ENCODE measurements at places on chromosomes 16 and 17.

DNA sequence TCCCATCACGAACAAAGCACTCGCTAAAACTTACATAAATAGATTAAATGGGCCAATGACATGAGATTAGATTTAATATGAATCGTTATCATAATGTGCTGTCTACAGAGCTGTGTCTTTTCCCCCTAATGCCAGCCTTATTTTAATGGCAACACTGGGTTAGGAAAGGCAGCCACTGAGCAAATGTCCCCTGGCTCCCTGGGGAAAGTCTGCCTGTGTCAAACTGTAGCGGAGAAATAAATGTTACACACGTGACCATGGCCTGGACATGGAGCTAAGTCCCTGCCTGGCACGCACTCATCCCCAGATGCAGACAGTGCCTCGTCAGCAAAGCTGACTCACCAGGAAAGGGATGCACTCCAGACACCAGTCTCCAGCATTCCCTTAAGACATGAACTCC, 61.3 kb upstream of the SDK2 start:
- DNase-seq = peak; percentile 38

- no peak for DNase-seq
Measured at GRCh38 chr17:57356719-57357391, 100.5 kb downstream of the MSI2 start.

DNA sequence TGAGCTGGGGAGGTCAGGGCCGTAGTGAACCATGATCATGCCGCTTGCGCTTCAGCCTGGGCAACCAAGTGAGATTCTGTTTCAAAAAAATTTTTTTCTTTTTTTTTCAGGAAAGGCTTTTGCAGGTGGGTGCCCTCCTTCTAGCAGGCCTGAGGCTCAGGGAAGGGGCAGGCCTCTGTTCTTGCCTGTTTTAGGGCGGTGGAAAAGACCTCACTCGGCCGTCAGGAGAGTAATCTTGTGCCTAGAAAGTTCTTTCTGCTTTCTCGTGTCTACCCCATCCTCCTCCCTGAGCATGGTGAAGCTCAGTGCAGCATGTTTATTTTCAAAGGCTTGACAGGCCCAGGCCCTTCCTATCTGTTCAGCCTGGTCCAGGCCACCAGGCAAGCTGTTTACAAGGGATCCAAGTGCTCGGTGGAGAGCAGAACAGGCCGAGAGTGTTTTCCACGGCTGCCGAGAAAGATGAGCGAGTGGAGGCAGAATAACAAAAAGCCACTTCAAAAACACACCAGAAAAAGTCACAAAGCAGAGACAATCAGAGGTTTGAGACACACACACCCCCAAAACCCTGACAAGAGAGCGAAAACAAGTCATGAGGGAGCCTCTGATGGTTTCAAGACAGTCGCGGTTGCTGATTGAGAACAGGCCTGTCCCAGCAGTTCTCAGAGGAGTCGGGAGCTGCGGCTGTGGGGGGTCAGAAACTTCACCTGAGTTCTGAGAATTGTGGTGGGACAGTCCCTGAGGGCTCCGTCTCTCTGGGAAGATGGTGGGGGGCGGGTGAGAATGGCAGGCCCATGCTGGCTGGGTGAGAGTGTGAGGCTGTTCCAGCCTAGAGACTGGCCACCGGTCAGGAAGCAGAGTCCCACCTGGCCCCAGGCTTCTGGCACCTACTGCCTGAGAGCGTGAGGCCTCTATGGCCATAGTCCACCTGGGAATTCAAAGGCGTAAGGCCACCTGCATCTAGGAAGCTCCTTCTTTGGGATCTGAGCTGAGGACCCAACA, 37.5 kb upstream of the CCR7 start:
- no peak for DNase-seq

DNA sequence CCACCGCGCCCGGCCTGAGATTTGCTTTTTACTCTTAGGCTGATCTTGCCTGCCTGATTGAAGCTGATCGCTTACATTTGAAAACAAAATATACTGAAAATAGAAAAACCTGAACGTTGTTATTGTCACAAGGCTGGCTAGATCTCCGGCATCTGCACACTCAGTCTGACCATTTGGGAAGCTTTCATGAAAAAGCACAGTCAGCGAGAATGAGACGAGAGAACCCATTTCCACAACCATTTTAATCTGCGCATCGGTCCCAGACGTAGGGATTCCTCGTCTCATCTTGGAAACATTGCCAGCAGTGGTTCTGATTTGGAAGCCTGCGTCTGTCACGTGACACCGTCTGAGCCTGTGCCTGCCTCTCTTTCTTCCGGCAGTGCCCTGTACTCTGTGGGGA, 20.9 kb downstream of the SPG7 start:
- no peak for DNase-seq

DNA sequence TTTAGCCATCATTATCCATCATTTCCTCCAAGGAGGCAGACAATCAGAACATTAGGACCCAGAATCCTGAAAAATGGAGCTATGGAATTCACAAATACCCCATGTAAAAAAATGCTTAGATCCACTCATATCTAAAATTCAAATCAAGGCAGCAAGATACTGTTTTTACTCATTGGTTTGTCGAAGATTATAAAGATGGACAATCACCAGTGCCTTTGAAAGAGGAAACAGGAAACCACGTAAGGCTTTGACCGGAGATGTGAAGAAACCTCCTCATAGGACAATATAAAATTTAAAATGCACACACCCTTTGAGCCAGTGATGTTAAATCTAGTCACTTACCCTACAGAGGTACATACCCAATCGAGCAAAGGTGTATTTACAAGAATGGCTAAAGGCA, 130.0 kb downstream of the XYLT1 start:
- DNase-seq = no peak

GRCh38 chr16:46839986-46840443, 9.0 kb upstream of the C16orf87 start:
- DNase-seq = no peak

DNA sequence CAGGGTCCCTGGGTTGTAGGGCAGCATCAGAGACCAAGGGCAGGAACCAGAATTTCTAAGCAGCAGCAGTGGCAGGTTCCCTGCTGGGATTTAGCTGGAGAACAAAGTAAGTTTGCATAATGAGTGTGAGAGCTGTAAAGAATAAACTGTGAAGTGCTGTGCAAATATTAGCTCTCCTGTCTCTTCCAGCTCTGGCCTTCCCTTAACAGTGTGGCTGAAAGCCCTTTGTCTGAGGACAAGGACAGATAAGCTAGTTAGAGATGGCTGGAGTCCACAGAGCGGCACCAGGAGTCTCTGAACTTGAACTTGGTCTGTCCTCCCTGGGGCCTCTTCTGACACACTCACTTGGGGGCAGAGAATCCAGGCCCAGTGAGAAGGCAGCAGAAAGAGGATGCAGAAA, 98.2 kb upstream of the WSCD1 start:
- peak; percentile 79 for DNase-seq

- DNase-seq = no peak
Measured at GRCh38 chr16:8694795-8695728, 20.6 kb downstream of the ABAT start.

DNA sequence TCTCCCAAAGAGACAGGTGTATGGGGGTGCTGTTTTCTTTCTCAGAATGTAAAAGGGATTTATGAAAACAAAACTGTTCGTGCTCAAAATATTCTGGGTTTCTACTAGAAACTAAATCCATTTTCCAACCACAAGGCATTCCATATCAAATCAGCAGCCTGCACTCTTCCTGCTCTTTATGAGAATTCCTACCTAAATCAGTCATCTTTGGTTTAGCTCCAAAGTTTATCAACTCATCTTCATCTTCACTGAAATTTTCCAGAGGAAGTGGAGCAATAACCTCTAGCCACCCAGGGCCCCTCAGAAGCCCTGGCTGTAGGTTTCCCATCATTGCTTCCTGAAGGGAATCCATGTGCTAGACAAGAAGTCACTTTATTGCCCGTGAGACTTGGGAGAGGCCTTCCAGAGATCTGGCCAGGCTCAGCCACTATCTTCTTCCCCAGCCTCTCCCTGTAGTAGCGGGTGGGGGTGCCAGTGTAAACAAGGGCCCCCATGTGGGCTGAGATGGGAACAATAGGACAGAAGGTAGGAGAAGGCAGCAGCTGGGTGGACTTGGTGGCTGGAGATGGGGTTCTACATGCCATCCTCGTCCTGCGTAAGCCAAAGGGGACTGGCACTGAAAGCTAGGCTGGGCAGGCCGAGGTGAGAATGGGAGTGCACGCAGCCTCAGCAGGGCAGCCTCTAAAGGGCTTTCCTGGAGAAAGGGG, 22.0 kb upstream of the ALDH3A1 start:
- DNase-seq = no peak

GRCh38 chr16:57335366-57335765, 23.2 kb upstream of the CCL22 start:
- DNase-seq = no peak

GRCh38 chr16:49590166-49590871, 216.7 kb downstream of the C16orf78 start:
- peak; percentile 9 for DNase-seq

DNA sequence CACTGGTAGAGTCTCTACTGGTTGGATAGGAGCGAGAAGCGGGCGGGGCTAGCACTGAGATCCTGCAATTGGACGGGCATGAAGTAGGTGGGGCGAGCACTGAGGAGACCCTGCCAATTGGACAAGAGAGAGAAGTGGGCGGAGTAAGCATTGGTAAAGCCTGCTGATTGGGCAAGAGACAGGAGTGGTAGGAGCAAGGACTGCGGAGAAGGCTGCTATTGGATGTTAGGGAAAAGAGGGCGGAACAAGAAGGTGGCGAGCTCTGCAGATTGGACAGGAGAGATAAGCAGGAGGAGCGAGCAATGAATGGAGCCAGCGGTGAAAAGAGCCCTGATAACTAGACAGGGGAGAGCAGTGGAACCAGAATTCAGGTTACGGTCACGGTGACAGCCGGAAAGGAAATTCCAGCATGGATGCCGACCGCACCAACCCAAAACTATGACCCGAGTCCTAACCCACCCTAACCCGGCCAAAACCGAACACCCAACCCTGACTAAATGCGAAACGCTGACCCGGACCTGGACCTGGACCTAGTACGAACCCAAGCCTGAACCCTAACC, 4.8 kb downstream of the SCGB1C2 start:
- no peak for DNase-seq

DNA sequence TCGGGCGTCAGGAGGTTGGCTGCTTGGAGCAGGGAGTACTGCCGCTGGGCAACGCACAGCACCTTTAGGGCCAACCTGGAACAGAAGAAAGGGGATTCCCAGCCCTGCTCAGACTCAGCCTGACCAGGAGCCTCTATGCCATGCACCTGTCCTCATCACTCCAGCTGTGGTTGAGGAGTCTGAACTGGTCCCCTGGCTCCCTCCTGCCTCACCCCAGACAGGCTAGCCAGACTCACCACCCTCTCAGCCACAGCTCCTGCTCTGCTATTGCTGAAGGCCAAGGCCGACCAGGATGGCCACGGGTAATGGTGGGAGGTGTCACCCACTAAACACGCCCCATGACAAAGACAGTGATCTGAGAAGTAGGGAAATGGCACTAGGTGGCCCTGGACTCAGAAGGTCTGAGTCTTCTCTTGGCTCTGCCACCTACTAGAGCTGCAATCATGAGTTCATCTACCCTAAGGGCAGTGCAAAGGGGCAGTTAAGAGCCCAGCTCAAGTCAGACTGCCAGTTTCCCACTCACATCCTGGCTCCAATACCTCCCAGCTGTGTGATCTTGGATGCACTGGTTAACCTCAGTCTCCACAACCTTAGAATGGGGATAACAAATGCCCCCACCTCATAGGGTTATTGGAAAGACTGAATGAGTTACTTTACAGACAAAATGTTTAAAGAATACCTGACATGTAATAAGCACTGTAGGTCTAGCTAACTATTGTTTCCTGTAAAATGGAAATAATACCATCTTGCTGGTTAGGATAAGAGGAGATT, 13.8 kb upstream of the GFAP start:
- DNase-seq = no peak

- no peak for DNase-seq
Measured at GRCh38 chr17:82247182-82247823, 18.5 kb downstream of the SLC16A3 start.

GRCh38 chr17:16300554-16300953, 52.7 kb downstream of the CENPV start:
- DNase-seq = no peak

DNA sequence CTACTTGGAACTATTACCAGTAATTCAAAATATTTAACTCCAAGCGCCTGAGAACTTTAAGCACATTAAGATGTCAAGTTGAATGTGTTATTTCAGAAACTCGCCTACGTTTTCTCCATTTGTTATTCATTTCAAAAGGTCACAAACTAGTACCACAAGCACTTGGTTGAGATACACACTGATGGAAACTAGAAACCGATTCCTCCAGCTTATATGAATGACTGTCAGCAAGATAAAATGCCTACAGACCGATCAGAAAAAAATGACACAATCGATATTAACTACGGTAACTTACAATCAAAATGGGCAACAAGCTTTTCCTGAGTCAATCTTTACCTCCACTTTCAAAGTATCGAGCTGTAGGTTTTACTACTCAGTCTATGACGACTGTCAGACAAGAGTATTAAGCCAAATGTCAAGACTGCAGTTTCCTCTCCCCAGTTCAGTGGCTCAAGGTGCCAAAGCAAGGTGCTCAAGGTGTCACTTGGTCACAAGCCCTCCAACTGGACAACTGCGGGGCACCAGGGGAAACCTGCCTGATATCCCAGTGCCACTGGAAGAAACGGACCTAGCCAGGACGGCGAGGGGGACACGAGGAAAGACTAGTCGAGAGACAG, 678 bp downstream of the SRP68 start:
- DNase-seq = no peak

DNA sequence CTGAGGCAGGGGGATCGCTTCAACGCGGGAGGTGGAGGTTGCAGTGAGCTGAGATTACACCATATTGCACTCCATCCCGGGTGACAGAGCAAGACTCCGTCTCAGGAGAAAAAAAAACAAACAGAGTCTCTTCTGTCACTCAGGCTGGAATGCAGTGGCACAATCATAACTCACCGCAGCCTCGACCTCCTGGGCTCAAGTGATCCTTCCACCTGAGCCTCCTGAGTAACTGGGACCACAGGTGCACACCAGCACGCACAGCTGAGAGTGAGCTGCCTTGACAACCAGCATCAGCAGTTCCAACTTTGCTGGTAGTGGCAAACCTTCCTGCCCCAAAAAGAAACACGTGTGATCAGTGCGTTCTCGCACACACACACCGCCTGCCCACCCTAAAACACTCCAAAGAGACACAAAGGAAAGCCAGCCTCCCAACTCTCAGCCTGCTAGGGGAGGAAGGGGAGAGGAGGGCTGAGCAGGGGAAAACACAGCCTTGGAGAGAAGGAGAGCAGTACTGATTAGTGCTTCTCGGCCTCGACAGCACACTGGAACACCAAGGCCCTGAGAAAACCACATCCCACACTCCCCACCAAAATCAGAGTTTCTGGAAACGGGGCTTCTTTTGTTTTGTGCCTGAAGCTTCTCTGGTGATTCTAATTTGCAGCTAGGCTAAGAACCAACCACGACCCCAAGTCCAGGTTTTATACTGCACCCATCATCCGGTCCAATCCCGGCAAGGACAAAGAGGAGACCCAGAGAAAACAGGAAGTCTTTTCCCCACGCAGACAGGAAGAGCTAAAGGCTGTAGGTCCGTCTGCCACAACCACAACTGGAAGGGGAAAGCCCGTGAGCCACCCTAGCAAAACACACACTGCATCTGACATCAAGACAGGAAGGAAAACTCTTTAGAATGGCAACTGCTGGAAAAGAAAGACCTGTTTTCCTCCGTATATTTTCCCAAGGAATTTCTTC, 28.8 kb downstream of the ZCCHC14 start:
- DNase-seq = no peak
